ENCODE measurements at places on chromosomes 5 and 9.

DNA sequence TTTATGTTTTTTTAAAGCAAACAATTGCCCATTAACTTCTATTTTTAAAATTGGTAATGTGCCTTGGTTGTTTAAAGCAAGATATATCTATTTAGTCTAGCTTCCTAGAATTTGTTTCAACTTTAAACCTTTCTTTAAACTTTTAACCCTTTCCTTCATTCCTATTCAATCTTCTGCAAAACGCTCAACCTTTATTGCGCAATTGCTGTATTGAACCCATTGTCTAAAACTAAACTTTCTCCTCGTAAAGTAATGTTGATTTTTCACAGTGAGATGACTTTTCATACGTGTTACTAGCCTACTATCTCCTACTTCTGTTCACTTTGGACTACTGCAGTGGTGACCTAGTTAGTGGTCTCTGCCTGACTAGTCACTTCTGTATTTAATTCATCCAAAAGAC is 63.3 kb downstream of the SMC5 start:
- DNase-seq = no peak

- no peak for DNase-seq
Measured at GRCh38 chr5:60960591-60960990, 15.6 kb downstream of the NDUFAF2 start.

DNA sequence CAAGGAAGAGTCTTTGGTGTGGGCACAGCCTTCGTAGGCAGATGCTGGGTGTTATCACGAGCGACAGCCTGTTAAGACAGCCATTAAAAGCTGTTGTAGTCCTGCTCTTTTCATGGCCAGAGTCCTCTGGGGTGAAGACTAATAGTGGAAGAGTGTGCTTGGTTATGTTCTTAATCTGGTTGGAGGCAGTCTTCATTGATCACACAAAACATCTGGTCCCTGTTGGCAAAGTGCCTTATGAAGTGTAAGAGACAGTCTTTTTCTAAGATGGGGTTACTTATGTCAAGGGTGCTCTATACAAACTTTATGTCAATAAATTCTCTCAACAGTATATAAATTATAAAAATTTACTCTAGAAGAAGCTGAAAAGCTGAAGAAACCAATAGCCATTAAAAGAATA is 280.4 kb downstream of the CAAP1 start:
- DNase-seq = no peak

DNA sequence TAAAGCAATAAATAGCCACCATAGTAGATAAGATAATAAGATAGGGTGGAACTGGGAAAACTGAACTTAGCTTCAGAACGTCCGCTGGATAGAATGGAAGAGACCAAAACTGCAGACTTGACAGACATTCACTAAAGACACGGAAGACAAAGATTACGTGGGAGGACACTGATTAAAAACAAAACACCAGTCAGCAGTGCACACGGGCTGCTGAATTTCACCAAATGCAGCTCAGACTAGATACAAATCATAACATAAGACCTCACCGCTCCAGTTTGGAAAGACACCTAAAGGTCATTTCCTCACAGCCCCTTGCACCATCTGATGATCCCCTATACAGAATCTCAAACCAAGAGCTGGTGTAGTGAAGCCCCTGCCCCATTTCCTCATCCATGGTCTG is 2.9 kb upstream of the OR2Y1 start:
- no peak for DNase-seq

- no peak for DNase-seq
Measured at GRCh38 chr9:88174324-88174723, 36.0 kb upstream of the SPATA31C2 start.

- DNase-seq = no peak
Measured at GRCh38 chr5:126402621-126403555, 20.3 kb upstream of the GRAMD2B start.

DNA sequence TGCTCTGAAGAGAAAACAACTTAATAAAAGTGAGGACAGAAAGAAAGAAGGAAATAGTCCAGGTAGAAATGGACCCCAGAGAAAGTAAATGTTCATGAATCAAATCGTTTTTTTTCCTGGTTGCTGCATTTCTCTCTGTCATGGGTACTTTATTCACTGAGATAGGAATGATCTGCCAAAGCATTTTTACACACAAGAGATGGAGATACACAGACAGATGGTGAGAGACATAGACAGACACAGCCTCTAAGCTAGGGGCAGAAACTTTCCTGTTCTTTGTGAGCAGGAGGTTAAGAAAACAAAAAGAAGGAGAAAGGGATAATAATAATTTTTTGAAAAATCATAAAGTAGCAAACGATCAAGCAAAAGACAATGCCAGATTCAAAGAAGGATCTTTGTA is 73.7 kb downstream of the ASTN2 start:
- no peak for DNase-seq

DNA sequence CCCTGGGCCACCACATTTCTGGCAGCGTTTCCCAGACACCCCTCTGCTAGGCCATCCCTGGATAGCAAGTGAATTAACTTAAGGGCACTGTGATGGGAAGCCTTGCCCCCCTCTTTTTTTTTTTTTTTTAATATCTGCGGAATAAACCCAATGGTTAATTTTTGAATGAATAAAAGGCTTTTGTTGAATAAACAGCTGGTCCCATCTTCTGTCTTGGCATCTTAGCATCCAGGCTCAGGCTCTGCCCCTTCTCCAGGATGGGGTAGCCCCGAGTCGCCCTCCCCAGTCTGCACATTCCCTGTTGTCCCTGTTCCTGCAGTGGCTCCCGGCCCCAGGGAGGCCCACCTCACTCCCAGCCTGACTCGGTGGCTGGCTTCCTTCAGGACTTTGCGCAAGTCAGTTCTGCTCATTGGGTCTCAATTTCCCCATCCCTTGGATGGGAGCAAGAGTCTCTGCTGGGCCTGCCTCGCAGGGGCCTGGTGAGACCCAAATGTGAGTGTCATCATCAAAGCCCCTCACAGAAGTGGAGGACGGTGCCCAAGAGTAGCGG is 29.0 kb upstream of the HMCN2 start:
- no peak for DNase-seq

GRCh38 chr5:108642170-108642906 is 105.4 kb upstream of the FER start:
- no peak for DNase-seq

DNA sequence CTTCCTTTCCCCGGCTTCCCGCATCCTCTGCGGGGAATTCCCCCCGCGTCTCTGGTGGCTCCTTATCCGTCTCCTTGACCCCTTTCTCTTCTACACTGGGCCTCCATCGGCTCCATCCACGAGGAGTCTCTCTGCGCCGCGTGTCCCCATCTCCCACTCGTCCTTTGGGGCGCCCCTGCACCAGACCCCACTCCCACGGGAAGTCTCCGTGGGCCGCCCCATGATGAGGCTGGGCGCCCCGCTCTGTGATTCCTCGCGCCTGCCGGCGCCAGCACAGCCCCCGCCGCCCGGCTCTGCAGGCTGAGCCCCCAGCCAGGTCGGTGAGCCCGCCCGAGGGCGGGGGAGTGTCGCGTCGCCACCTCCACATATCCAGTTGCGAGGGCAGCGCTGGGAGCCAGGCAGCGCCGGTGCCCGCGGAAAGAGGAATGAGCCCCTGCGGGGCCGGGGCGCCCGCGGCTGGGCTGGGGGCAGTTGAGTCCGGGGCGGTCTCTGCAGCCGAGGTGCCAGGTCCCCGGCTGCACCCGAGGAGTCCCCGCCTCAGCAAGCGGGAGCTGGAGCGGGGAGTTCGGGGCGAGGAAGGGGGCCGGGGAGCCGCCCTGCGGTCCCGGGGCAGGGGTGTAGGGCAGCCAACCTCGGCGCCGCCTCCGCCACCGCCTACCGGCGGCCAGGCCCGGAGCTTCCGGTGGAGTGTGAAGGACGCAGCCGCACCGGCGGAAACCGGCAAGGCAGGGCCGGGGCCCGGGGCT is 2.1 kb upstream of the TRAF1 start:
- DNase-seq = no peak

DNA sequence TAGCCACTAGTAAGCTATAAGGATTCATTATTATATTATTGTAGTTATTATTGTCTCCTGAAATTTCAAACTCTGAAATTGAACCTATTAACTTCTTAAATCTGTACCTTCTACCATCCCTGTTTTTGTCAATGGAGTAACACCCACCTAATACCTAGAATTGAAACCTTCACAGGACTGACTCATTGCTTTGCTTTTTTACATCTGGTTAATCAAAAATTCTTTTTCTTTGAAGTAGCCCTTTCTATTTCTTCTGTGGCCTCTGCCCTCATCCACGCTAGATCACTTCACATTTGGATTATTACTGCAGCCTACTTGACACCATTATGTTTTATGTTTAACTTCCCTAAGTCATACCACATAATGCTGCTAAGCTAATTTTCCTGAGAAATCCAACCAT is 35.6 kb downstream of the RBM27 start:
- DNase-seq = no peak

- no peak for DNase-seq
Measured at GRCh38 chr5:95835682-95836385, 13.3 kb upstream of the GLRX start.

GRCh38 chr5:153968761-153969562 is 69.7 kb downstream of the FAM114A2 start:
- DNase-seq = no peak

DNA sequence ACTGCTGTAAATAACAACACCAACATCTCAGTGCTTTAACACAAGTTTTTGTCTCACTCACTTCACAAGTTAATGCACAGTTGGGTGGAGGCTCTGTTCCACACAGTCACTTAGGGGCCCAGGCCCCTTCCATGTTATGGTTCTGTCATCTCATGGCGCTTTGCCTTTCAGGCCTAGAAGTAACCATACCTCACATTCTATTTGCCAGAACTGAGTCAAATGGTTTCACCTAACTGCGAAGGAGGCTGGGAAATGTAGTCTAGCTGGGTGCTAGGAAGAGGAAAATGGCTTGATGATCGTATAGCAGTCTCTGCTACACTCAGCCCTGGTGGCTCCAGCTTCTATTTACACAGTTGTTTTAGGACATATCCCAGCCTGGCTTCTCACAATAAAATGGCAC is 23.1 kb upstream of the MVB12B start:
- no peak for DNase-seq

DNA sequence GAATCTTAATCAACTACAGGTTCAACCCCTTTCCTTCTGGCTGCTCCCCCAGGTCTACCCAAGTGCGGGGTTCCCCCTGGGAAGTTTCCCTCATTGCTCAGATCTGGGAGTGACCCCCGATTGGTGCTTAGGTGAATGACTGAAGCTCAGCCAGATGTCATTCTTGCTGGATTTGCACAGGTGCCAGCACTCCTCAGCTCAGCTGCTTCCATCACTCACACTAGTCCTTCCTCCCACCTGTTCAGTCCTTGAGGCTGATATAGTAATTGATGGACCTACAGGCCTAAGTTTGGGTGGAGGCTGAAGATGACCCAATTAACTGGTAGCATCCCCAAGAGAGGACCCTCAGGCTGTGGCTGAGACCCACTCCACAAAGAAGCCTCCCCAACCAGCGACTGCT is 32.9 kb downstream of the PRLR start:
- DNase-seq = no peak

GRCh38 chr5:153086486-153086885 is 404.0 kb upstream of the GRIA1 start:
- no peak for DNase-seq

DNA sequence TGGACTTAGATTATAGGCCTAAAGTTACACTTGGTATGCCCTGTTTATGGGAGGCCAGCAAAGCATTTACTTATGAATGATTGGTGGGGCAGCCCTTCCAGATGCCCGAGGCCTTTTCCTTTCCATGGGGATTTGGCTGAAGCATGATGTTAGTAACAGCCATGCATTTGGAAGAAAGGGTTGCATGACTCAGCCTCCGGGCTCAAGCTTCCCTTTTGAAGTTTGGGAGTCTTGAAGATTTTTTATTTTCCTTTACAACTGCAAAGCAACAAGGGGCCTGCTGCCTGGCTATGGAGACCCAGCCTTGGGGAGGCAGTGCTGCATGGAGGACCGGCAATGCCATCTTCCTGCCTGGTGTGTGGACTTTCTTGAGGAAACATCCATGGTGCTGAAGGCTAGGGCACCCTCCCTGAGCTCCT is 244.7 kb downstream of the ICE1 start:
- DNase-seq = no peak

DNA sequence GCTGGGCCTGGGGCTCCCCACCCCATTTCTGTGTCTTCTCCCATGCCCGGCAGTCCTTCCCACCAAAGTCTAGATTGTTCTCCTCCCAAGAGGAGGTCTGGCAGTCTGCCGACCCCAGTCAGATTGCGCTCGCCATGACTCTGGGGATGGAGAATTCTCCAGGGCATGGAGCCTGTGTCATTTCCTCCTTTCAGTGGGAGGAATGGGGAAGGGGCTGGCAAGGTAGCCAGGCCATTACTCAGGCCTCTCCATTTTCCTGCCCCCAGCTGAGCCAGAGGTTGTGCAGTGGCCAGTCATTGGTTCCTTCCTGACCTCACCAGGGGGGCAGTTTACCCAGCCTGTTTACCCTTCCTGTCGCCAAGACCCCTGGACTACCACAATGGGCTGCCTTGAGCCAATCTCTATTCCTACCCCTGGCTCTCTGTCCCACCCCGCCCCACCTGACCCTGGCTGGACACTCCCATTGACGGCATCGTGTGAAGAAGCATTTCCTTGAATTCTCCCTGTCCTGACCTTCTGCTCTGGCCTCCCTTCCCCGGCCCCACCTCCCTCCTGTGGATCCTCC is 628 bp downstream of the SYNPO start:
- DNase-seq = no peak
